ENCODE measurements at places on chromosomes 5 and 9. TPM values are rescaled to one million over a fixed set of nuclear protein-coding genes. Genes with fewer than 3 reads are reported as not detected.

SH3PXD2B gene
- total RNA-seq, result 114 TPM

GLRA1 gene
- not detected for total RNA-seq

TRIM14 gene
- total RNA-seq, result 11.8 TPM

CER1 gene
- total RNA-seq, result not detected

NIPAL4 gene
- total RNA-seq, result 0.52 TPM

ORM1 gene
- not detected for total RNA-seq
